ENCODE measurements at places on chromosomes 1 and 21. TPM values are rescaled to one million over a fixed set of nuclear protein-coding genes. Genes with fewer than 3 reads are reported as not detected.

Gene VAV3
- 14.4 TPM for total RNA-seq

Gene MARK1
- 6.5 TPM for total RNA-seq

- no peak for DNase-seq
These were observed 176.3 kb upstream of the POU3F1 start for GRCh38 chr1:38222891-38223290.

Gene NBPF9
- total RNA-seq = 35.4 TPM

GRCh38 chr1:117695796-117696490 lies 90.1 kb downstream of the TENT5C start:
- DNase-seq = no peak

Gene SELL
- 22.7 TPM for total RNA-seq

GRCh38 chr1:229993060-229993459 lies 74.0 kb upstream of the GALNT2 start:
- no peak for DNase-seq

Gene TBX19
- total RNA-seq = 3.6 TPM

GRCh38 chr1:66695116-66695515 lies 57.1 kb upstream of the DYNLT5 start:
- peak; percentile 23 for DNase-seq

- no peak for DNase-seq
These were observed 15.0 kb upstream of the CELA3B start for GRCh38 chr1:21961799-21962198.

Gene RAB13
- 54.6 TPM for total RNA-seq

DNA sequence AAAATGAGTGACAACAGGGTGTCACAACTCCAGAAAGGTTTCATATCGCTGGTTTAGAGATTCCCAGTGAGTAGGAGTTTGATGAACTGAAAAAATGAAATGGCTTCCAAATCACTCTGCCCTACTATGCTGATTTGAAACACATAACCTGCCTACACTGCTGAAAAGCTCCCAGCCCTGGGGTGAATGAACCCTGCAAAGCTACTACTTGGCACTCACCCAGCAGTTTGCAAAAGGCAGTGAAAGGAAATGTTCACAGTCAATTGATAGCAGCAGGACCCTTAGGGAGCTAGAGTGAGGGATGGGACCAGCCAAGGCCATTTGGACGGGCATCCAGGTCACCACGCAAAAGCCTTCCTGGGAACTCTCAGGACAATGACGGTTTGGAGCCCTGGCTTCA lies 44.4 kb upstream of the SRP9 start:
- DNase-seq = no peak

GRCh38 chr1:16351456-16351993 lies 755 bp downstream of the FBXO42 start:
- DNase-seq = peak; percentile 68

GRCh38 chr1:90963236-90963635 lies 58.6 kb downstream of the ZNF644 start:
- no peak for DNase-seq

- no peak for DNase-seq
These were observed 63.6 kb downstream of the DMAP1 start for GRCh38 chr1:44276901-44277300.

Gene LPAR3
- 8.3 TPM for total RNA-seq

Gene F5
- total RNA-seq = 0.74 TPM

- peak; percentile 93 for DNase-seq
These were observed at the start of gene EPHA2 for GRCh38 chr1:16155537-16156410. Gene EPHA2, minus strand, starts transcription at chr1:16156069. Its CDS starts 137 bp downstream, at chr1:16155932.

GRCh38 chr1:156815961-156816422 lies 656 bp downstream of the SH2D2A start:
- no peak for DNase-seq
